ENCODE measurements at places on chromosomes 2 and 18.
A peak's percentile ranks its signal among the peaks of the same experiment; 100 is the strongest.

DNA sequence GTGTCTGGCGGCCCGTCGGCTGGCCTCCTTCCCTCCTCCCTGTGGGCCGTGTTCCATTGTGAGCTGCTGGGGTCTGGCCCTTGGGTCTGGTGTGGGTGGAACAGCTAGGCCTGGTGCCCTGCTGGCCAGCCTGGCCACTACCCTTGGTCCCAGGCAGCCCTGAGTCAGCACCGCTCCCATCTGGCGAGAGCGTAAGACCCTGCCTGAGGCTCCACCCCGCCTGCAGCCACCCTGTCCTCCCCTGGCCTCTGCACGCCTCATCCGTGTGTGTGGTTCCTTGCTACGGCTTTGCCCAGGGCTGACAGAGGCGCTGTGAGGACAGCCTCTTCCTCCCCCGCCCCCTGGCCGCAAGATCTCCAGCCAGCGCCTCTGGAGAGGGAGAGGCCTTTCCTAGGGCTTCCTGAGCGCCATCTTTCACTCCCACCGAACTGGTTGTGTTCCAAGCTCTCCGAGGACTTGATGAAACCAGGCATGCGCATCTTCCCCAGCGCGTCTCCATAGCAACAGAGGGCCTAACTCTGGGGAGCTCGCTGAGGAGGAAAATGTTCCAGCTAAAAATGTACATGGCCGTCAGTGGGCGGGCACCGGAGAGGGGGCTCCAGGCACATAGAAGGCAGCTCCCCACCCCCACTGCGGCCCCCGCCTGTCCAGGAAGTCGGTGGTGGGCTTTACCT, 83.0 kb downstream of the STPG4 start:
- no peak for DNase-seq

- DNase-seq = no peak
These were observed 113.9 kb downstream of the MAP4K4 start for GRCh38 chr2:101811226-101812015.

DNA sequence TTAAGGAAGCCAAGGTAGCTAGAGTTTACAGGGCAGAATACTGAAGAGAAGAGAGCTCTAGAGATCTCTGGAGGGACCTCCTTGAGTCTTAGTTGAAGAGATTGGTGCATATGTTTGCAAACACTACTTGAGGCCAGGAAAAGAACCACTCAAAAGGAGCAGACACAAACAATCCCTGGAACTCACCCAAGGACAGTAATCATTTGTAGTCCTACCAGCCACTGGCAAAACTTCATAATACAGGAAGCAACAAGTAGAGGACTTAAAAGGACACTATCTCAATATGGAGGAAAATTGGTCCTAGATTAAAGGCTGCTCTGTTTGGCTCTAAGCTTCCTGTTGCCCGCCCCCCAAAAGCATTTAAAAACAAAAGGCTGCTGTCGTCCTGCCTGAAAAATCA, 46.9 kb upstream of the UBXN4 start:
- no peak for DNase-seq

DNA sequence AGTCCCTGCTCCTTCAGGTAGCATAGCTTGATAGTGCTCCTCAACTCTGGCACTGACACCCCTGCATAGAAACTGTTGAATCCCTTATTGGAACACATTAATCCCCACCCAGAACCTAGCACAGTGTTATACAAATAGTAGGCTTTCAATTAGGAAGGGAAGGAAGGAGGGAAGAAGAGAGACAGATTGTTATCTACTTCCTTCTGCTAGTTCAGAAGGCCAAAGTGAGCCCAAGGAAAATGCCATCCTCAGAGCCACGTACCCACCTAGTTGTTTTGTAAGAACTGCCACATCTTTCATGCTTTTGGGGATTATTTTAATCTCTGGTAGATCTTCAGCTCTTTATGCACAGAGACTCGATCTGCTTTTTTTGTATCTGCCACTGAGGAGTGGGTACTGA, 75.1 kb downstream of the CLHC1 start:
- no peak for DNase-seq

GRCh38 chr2:98541906-98542305, 66.4 kb downstream of the COA5 start:
- DNase-seq = no peak

GRCh38 chr2:36367895-36368353, 12.3 kb downstream of the CRIM1 start:
- no peak for DNase-seq

DNA sequence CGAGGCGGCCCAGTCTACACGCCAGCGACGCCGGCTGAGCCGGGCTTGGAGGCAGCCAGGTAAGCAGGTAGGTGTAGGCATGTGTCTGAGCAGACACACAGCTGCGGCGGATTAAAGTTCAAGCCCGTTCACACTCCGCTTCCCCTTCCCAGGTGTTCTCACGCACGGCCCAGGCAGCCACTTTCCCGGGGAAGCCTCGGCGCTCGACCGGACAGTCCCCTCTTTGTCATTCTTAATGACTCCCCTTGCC, 367 bp downstream of the TGFA start:
- DNase-seq = no peak

- no peak for DNase-seq
These were observed 162.8 kb downstream of the OSR1 start for GRCh38 chr2:19195661-19196060.

- DNase-seq = no peak
These were observed 83.5 kb upstream of the RANBP2 start for GRCh38 chr2:108635630-108636354.

DNA sequence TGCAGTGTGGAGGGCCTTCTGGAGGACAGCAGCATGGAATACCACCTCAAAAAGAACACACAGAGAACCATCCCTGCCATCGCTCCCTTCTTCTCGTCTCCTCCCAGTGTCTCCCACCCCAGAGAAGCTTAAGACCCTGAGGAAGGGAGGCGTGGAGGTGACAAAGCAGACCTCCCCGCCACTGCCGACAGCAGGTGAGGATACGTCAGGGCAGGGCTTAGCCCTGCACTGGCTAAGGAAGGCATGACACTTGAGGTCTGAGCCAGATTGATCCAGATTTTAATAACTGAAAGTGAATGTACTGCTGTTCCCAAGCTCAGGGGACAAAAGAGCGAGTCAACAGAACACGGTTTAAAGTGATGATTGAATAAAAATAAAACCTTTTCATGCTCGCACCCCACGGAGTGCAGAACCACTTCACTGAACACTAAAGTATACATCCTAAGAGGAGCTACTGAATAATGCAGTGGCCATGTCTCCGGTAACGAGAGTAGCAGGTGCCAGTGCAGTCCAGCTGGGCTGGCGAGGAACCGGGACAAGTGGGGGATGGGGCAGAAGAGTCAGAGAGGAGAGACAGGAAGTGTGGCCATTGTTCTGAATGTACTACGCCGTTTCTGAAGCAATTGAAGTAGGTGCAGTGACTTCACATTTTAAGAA, 391.0 kb downstream of the CDH2 start:
- DNase-seq = no peak

- no peak for DNase-seq
These were observed 231.4 kb downstream of the FAM210A start for GRCh38 chr18:13494871-13495445.

- DNase-seq = no peak
These were observed 8.2 kb downstream of the CDH2 start for GRCh38 chr18:28168725-28169124.

GRCh38 chr2:3612639-3613523, 18.0 kb downstream of the COLEC11 start:
- DNase-seq = no peak

DNA sequence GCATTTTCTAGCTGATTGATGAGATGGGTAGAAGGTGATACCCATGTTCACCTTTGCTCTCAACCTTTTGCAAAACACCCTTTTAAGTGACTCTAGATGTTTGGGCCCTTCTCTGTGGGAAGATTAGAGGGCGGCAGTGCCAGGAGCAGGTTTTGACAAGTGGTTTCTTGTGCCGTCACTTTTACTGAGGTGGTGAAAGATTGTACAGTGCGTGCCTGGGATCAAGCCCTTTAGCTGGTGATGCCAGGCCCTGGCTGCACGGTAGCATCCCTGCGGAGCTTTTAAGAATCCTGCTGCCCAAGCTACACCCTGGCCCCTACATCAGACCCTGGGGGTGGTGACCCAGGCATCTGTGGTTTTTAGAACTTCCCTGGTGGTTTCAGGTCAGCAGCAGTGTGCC, 29.1 kb downstream of the MTCL1 start:
- DNase-seq = no peak

- no peak for DNase-seq
These were observed 123.2 kb downstream of the BIRC6 start for GRCh38 chr2:32479993-32480392.

DNA sequence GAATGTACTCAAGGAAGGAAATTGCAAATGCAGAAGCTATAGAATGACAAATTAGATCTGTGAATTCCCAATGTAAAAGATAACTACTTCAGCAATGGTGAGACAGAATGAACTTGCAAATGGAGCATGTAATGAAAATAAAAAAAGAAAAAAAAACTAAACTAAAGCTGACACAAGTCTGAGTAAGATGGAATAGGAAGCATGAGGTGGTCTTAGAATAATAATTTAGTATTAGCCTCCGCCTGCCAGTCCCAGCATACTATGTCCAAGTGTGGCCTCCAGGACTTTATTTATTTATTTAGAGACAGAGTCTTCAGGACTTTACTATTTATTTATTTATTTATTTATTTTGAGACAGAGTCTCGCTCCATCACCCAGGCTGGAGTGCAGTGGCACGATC, 37.4 kb upstream of the SLC39A10 start:
- DNase-seq = no peak

DNA sequence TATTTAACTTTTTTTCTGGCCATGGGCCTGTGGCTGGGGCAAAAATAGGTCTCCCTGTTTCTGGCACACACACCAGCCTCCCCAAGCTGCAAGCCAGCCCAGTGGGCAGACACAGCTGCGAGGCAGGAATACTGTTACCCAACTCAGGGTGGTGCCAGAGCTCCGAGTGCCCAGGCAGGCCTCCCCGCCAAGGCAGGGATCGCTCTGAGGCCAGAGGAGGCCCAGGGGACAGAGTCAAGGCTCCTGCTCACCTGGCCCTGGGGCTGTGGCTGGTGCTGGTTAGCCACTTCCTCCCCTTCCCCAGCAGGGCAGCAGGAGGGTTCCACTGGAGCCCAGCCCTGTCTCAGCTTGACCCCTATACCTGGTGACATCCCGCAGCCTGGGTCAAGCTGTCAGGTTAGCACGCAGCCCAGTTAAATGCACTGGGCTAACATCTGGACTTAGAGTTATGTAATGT, 67.1 kb upstream of the EPAS1 start:
- no peak for DNase-seq

DNA sequence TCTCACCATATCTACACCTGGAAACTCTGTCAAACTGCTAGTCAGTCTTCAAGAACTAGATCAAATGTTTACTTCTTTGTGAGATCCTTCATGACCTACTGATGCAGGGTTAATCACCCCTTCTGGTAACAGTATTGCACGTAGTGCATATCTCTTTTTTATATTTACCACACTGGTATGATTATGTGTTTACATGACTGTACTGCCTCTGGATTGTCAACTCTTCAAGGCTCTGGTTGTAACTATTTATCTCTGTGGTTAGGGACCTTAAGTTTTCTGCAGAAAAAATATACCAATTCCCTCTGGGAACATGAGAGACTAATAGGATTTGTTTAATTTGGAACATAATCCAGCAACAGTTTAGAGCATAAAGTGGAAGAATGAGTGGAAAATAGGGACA, 135.5 kb downstream of the PDE1A start:
- no peak for DNase-seq

DNA sequence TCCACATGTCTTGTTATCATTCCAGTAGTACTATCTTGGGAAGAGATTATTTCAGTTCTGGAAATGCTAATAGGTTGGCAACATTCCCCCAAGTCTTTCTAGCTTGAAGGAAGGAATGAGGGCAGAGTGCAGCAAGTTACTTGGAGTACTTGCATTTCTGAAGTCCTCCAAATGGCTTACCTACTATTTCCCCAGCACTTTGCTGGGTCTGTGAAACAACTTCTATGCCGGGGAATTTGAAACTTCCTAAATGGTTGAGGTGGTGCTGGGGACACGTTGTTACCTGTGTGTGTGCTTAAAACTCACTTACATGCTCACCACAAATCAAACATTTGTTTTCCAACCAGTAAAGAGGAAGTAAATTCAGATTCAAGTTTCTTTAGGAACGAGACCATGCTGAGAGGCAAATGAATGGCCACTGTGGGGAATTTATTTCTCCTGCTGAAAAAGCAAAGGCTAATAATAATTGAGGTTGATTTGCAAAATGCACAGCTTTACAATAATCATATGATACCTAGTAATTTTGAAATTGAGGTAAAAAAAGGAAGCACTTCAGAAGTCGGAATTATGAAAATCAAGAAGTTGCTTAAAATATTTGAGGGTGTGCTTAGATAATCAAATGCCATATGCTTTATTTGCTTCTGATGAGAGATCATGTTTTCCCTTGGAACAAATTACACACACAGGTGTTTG, 1167.7 kb upstream of the ZEB2 start:
- no peak for DNase-seq

DNA sequence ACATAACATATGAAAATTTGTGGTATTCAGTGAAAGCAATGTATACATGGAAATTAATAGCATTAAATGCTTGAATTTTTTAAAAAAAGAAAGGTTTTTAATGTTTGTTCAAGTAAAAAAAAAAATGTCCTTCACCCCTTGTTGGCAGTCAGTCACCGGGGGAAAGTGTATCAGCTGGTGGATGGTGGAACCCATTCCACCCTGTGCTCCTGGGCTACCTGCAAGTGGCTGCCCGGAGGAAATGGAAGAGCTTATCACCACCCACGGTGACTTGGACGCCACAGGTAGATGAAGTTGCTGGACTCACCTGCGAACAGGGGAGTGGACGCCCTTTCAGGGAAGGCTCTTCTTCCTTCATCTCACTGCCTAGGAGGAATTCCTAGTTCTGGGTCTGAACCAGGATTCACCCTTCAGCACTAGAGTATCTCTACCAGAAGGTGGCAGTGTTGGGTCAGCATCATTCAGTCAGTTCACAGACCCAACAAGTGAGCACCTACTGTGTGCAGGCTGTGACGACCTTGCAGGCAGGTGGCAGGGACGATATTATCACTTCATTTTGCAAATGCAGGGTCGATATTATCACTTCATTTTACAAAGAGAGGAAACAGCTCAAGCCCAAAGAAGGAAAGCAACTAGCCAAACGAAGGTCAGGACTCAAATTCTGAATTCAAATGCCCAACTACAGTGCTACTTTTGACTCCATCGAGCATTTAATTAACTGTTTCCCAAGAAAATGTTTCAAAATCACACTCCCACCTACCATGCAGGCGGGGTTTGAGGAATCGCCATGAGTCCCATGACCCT, 35.8 kb downstream of the CIB4 start:
- DNase-seq = peak; percentile 37

DNA sequence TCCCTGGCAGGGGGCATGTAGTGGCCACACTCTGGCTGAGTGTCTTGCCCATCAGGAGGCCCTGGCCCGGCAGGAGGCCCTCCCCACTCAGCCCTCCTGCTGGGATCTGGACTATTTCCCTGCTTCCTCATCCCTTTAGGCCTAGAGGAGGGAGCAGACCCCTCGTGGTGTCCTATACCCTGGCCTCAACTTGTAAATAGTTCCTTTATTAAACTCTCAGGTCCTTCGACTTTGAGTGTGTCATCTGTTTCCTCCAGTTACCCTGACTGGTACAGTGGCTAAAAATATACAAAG, 166.7 kb upstream of the GLI2 start:
- DNase-seq = no peak

- DNase-seq = peak; percentile 30
These were observed 88.5 kb downstream of the DYNAP start for GRCh38 chr18:54679318-54680149.
